Epithelial cell of proximal tubule (primary cell): ENCODE measurements at places on chromosomes 5 and 9. TPM values are rescaled to one million over a fixed set of nuclear protein-coding genes. Genes with fewer than 3 reads are reported as not detected.

The C5orf52 gene
- not detected in 2 replicates for total RNA-seq

The IGIP gene
- total RNA-seq, result 1.1 and 1.5 TPM in 2 replicates

The OSTF1 gene
- 21.0 and 31.0 TPM in 2 replicates for total RNA-seq

The SHOC1 gene
- 0.07 TPM in 1 of 2 replicates, not detected in the other for total RNA-seq

The INSL6 gene
- total RNA-seq, result not detected in 2 replicates

The PGGT1B gene
- 4.6 and 5.4 TPM in 2 replicates for total RNA-seq

The PHYHD1 gene
- 21.2 and 22.5 TPM in 2 replicates for total RNA-seq

The DMRT2 gene
- 0.35 TPM in 1 of 2 replicates, not detected in the other for total RNA-seq

The GRM6 gene
- not detected in 2 replicates for total RNA-seq

The GRIN3A gene
- total RNA-seq, result not detected in 2 replicates

The ADGRV1 gene
- total RNA-seq, result 0.69 and 2.3 TPM in 2 replicates

The FCN1 gene
- not detected in 2 replicates for total RNA-seq
